NCI-H1105 (cell line): ENCODE measurements at places on chromosomes 16 and 17.

- no peak for DNase-seq
These were observed 347.3 kb upstream of the CDH11 start for GRCh38 chr16:65469116-65469515.

DNA sequence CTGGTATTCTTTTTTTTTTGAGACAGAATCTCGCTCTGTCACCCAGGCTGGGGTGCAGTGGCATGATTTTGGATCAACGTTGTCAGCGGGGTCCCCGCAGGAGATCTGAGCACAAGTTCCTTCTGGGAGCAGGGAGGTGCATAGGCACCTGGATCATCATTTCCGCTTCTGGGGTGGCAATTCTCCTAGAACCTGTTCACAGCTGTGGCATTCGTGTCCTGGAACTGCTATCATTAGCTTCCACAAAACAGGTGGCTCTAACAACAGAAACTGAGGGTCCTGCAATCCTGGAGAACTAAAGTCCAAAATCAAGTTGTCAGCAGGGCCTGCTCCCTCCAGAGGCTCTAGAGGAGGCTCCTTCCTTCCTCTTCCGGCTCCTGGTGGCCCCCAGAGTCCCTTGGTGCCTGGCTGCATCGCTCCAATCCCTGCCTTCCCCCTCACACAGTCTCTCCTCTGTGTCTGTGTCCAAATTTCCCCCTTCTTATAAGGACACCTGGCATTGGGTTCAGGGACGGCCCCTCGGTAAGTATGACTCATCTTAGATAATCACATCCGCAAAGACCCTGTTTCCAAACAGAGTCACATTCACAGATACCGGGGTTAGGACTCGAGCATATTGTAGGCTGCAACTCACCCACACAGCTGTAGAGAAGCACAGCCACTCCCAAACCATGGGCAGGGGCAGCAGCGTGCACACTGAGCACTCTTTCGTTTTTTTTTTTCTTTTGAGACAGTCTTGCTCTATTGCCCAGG is 43.5 kb upstream of the KLHDC4 start:
- DNase-seq: no peak

DNA sequence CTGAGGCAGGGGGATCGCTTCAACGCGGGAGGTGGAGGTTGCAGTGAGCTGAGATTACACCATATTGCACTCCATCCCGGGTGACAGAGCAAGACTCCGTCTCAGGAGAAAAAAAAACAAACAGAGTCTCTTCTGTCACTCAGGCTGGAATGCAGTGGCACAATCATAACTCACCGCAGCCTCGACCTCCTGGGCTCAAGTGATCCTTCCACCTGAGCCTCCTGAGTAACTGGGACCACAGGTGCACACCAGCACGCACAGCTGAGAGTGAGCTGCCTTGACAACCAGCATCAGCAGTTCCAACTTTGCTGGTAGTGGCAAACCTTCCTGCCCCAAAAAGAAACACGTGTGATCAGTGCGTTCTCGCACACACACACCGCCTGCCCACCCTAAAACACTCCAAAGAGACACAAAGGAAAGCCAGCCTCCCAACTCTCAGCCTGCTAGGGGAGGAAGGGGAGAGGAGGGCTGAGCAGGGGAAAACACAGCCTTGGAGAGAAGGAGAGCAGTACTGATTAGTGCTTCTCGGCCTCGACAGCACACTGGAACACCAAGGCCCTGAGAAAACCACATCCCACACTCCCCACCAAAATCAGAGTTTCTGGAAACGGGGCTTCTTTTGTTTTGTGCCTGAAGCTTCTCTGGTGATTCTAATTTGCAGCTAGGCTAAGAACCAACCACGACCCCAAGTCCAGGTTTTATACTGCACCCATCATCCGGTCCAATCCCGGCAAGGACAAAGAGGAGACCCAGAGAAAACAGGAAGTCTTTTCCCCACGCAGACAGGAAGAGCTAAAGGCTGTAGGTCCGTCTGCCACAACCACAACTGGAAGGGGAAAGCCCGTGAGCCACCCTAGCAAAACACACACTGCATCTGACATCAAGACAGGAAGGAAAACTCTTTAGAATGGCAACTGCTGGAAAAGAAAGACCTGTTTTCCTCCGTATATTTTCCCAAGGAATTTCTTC is 28.8 kb downstream of the ZCCHC14 start:
- DNase-seq: no peak

GRCh38 chr16:928526-928925 is 42.3 kb downstream of the LMF1 start:
- DNase-seq: no peak

- DNase-seq: no peak
These were observed 26.0 kb upstream of the PRM1 start for GRCh38 chr16:11306997-11307638.

- DNase-seq: no peak
These were observed 128.4 kb upstream of the TNRC6C start for GRCh38 chr17:77829843-77830799.

GRCh38 chr16:72877374-72878028 is 170.4 kb downstream of the ZFHX3 start:
- no peak for DNase-seq

- no peak for DNase-seq
These were observed 26.7 kb downstream of the DNAH17 start for GRCh38 chr17:78550464-78550863.

GRCh38 chr17:8192070-8192815 is 2.3 kb upstream of the BORCS6 start:
- peak; percentile 96 for DNase-seq

DNA sequence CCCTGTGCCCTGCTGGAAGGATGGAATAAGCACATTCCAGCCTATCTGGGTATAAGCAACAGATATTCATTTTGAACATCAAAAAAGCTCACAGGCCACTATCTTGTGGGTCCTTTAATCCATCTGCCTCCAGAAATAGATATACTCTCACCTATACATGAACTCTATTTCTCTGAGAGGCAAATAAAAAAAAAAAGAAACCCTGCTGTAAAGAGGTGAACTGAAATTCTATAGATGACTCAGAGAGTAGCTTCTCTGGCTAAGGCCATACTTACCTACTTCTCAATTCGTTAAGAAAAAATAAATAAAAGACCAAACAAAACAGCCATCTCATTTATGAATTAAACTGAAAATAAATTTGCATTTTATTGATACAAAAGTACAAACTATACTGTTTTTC is 86.3 kb downstream of the DYNLRB2 start:
- no peak for DNase-seq

DNA sequence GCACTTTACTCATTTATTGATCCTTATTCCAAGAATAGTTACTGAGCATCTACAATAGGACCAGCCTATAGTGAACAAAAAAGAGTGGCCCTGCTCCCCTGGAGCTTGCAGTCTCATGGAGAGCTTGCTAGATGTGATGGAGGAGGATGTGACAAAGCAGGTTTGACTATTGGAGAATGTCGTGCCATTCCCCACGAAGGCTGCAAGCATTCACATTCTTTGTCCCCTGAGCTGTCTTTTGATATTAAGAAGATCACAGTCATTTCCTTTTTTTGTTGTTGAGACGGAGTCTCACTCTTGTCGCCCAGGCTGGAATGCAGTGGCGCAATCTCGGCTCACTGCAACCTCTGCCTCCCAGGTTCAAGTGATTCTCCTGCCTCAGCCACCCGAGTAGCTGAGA is 115.0 kb upstream of the ADAMTS18 start:
- no peak for DNase-seq

GRCh38 chr16:76268824-76269223 is 8.4 kb upstream of the CNTNAP4 start:
- no peak for DNase-seq

DNA sequence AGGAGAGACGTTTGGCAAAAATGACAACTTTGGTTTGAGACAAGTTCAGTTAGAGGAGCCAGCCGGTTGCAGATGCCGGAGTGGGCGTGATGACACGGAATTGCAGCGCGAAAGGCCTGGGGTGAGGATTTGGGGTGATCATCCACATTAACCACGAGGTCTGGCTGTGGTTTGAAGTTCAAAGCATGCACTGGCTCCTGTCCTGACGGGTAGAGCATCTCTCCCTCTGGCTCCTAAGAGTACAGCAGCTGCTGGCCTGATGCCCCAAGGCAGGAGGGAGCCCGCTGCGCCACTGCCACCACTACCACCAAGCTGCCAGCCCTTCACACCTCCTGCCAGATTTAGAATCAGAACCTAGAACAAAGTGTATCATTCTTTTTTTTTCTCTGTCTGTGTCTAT is 3.7 kb downstream of the RHBDL3 start:
- DNase-seq: no peak

DNA sequence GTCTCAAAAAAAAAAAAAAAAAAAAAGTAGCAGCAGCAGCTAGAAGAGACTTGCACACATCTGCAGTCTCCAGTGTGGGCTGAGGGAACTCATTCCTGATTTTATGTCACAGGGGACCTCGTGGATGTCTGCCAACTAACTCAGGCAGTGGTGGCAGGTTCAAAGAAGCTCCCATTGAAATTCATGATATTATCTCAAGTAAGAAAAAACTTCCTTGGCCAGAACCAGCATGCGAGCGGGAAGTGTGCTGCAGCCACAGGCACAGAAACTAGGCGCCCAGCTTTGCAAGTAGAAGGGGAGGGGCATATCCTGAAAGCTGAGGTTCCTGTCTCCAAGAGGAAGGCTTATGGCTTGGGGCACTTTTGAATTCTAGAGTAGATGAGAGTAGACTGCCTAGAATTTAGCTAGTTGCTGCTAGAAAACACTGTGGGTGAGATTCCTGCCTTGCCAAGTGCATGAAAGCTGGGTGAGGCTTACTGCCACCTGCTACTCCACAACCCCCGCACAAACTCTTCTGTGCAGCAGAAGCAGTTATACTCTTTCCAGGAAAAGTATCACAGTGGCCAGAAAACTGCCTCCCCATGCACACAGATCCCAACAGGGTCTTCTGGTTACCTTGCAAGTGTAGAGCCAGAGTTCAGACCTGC is 603.8 kb upstream of the CA10 start:
- DNase-seq: no peak

DNA sequence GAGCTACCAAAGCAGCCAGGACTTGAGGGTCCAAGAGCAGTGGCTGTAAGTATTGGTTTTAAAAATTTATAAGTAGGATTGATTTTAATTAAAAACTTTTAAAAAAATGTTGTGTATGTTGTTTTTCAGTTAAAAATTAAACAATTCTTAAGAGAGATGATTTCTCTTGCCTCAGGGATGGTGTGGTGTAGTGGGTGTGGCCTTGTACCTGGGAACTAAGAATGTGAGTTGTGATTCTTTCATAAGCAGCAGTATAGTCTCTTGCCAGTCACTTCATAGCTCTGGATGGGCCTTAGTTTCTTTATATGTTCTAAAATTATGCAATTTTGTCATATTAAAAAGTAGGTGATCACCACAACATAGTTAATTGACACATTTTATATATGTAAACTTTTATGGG is 99.5 kb downstream of the FTO start:
- DNase-seq: no peak

- DNase-seq: no peak
These were observed 10.3 kb upstream of the RARA start for GRCh38 chr17:40298726-40299125.

- no peak for DNase-seq
These were observed 5.2 kb downstream of the TIMP2 start for GRCh38 chr17:78919861-78920450.

DNA sequence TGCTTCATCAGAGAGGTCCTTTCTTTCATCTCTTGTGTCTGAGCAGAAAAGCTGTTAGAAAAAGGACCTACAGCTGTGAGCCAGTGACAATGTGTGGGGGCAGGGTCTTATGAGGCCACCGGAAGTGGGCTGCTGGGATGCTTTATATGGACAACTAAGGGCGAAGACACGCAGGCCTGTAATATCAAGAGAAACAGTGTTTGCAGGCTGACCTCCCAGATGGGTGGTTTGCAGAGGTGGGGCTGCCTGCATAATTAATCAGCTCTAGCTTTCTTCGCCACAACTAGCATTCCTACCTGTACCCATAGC is 30.4 kb upstream of the SALL1 start:
- DNase-seq: no peak

DNA sequence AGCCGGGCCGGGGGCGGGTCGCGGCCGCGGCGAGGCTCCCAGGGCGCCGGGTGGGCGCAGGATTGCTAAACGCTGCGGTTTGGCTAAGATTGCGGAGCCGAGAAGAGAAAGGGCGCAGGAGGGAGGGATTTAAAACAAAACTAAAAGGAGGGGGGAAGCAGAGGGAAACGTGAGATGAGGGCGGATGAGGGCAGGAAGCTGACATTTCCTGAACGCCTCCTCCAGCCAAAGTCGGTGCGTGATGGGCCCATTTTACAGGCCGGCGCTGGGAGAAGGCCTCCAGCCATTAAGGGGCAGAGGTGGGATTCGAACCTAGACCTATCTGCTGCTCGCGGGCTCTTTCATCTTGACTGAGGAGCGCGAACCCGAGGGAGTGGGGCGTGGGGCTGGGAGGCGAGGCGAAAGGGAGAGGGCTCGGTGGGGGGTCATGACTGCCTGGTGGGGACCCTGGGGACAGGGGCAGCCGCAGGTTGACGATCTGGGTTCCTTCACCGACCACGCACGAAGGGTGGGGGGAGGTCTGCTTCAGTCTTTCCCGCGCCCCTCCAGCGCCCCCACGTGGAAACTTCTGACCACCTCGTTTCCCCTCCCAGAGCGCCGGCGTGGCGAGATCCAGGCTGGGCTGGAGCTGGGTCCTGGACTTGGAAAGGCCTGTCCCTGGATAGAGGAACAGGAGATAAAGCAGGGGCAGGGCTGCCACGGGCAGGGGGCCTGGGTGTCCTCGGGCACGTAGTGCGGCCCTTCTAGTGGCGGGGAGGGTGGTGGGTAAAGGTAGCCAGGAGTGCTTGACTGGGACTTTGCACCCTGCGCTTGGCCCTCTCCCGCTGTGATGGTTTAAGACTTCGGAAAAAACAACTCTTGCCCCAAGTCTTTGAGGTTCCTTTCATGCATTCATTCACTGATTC is 3.8 kb upstream of the TAC4 start:
- peak; percentile 61 for DNase-seq

- no peak for DNase-seq
These were observed 33.4 kb upstream of the RPRML start for GRCh38 chr17:47012457-47012856.

DNA sequence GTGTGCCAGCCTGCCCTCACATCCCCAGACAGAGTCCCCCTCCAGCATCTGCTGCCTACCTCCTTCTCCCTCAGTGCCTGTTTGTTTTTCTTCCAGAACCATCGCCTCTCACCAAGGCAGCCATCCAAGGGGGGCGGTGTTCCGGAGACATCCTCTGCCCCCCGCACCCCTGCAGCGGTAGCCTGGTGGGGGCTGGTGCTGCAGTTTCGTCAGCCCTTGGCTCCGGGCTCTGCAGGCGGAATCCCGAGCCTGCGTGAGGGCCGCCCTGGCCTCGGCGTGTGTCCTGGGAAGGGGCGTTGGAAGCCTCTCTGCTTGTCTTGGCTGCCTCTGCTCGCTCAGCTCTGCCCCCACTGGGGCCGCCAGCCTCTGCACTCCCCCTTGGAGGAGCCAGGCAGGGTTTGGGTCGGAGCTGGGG is 126.0 kb upstream of the CIBAR2 start:
- no peak for DNase-seq

GRCh38 chr16:872436-873242 is 72.1 kb upstream of the GNG13 start:
- DNase-seq: no peak

GRCh38 chr16:47888734-47889133 is 267.1 kb downstream of the ABCC12 start:
- no peak for DNase-seq

- peak; percentile 10 for DNase-seq
These were observed 9.4 kb upstream of the ENGASE start for GRCh38 chr17:79065105-79065670.
